ENCODE measurements at places on chromosomes 3 and 15. TPM values are rescaled to one million over a fixed set of nuclear protein-coding genes. Genes with fewer than 3 reads are reported as not detected.
A peak's percentile ranks its signal among the peaks of the same experiment; 100 is the strongest.

DNA sequence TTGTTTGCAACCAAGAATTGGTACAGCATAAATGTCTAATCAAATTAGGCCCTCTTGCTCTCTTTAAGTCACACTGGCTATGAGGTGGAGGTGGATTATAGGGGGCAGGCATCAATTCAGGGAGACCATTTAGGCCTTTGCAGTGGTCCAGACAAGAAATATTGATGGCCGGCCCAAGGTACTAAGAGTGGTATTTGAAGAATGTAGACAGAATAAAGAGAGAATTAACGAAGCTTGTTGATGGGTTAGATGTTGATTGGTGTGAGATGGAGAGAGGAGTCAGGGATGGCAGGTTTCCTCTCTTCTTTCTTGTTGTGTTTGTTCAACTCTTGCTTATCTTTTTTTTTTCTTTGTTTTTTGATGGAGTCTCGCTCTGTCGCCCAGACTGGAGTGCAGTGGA lies 48.5 kb downstream of the PIK3CA start:
- DNase-seq, result no peak

DNA sequence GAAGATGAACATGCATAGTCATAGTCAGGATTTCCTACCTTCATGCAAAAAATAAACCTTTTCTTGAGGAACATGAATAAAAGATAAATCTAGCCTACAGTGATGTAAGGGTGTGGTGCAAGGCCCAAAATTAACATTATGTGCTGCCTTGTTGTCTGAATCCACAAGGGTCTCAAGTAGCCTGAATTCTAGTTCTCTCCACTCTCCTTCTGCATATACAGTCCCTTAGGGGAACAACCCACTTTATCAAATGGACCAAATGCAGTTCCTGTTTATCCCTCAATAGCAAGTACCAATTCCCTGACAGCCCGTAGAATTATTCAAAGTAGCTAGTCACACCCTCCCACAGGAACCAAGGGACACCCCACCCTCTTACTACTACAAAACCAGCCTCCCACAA lies 284.0 kb downstream of the ZIC4 start:
- DNase-seq, result no peak

Gene HEMK1
- total RNA-seq, result 5.0 TPM

Gene CYP8B1
- not detected for total RNA-seq

GRCh38 chr3:28915741-28916500 lies 364.9 kb upstream of the RBMS3 start:
- DNase-seq, result peak; percentile 61
